CD4-positive, alpha-beta T cell treated with Interleukin-6 for 4 hours (primary cell): ENCODE measurements at places on chromosomes 5 and 9.

DNA sequence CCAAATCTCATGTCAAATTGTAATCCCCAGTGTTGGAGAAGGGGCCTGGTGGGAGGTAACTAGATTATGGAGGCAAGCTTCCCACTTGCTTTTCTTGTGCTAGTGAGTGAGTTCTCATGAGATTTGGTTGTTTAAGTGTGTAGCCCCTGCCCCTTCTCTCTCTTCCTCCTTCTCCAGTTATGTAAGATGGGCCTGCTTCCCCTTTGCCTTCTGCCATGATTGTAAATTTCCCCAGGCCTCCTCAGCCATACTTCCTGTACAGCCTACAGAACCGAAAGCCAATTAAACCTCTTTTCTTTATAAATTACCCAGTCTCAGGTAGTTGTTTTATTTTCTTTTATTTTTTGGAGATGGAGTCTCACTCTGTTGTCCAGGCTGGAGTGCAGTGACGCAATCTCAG is 18.2 kb upstream of the TXNDC8 start:
- DNase-seq = no peak

GRCh38 chr5:56527174-56527573 is 288.2 kb upstream of the MAP3K1 start:
- DNase-seq = no peak

DNA sequence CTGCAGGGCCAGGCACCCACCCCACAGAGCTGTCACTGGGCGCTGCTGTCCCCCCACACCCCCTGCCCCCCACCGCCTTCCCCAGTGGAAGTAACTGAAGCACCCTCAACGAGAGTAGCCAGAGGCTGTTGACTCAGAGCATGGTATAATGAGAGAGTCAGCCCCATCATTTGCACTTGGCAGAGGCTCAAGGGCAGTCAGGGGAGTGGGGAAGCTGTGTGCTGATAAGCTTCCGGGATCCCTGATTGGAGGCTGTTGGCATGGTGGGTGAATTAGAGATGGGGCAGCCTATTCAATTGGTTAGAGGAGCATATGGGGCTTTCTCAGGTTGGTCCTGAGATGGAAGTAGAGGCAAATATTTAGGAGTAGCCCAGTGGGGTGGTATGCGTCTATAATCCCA is 77.1 kb upstream of the GOLM1 start:
- no peak for DNase-seq

- DNase-seq = no peak
Observed at GRCh38 chr5:157912621-157913325, 53.8 kb upstream of the CLINT1 start.
